ENCODE measurements at places on chromosomes 4 and X.

DNA sequence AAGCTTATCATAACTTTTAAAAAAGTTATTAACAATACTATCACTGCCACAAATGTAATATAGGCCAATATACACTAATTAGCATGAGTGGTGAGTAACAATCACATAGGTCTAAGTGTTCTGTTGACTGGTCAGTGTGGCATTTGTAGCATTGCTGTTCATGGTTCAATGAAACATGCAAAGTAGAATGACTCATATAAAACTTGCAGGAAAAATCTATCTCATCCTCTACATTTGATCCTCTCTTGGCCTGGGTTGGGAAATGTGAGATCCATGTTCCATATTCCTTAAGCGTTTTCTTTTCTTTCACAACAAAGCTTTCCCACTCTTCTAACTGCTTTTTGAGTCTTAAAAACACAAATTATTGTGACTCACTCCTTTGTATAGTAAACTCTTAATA lies 1418.7 kb downstream of the FSTL5 start:
- no peak for DNase-seq

DNA sequence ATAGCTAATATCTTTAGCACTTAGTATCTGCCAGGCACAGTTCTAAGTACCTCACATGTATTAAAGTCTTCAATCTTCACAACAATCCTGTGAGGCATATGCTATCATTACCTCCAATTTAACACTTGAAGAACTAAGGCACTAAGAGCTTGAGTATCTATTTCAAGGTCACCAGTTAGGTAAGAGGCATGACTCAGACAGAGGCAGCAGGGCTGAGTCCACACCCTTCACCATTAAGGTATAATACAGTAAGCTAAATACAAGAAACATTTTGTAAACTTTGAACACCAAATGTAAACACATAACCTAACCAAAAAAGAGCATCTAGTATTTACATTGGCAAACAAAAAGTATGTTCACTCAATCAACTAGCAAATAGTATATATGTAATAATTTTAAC lies 1410.9 kb downstream of the PCDH18 start:
- no peak for DNase-seq

DNA sequence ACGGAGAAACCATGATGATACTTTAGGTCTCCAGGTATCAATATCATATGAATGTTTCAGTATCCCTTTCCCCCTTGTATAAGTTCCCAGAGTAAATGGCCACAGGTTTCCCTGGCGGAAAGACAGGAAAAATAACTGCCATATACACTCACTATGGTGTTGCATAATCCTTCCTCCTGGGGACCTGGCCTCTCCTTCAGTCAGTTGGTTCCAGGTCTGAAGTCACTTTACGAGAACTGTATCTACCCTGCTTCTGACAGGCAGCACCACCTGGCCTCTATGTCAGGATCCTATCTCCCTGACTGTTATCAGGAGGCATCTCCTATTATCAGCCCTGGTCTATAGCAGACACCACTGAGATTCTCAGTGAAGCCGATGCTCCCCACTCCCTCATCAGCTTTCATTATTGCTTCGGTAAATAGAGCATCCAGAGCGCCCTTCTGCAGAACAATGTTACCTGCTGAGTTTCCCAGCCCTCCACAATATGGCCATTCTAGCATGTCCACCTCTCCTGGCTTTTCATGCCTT lies 22.6 kb downstream of the HAUS3 start:
- no peak for DNase-seq

GRCh38 chr4:98448908-98449307 lies 187.7 kb downstream of the RAP1GDS1 start:
- peak; percentile 12 for DNase-seq

- no peak for DNase-seq
Observed at GRCh38 chrX:97397371-97397770, 513.7 kb downstream of the RPA4 start.

GRCh38 chr4:73420615-73421014 lies 15.4 kb upstream of the AFP start:
- DNase-seq: no peak

DNA sequence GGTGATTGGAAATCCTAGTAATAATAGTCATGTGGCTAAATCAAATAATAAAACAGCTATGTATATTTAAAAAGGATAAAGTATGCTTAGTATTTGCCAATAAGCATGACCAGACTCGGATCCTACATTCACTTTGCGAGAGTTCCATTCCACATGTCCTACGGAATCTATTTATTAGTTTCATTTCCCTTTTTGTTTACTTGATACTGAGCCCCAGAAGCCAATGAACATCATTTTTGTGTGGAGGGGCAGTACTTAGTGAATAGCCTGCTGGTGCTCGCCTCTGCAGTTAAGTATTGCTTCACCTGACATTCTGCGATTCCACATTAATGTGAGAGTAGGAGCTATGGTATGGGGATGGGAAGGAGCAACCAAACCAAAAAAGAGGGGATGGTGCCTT lies 58.5 kb upstream of the NAP1L5 start:
- no peak for DNase-seq

DNA sequence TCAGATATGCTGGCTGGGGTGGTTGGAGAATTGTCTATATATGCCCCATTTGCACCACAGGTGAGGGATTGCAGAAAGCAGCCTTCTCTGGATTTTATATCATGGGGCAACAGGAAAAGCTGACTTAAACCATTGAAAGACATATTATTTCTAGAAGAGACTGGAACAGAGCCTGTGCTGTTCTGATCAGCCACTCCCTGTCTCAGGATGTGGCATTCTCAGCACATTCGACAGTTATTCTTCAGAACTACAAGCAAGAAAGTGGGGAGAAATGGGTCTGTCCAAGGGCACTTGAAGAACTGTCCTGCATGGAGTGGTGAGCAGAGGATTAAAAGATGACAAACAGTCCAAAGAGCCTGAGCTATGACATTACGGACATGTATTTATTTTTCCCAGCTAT lies 67.8 kb upstream of the EPHA5 start:
- DNase-seq: no peak

- no peak for DNase-seq
Observed at GRCh38 chr4:78923464-78924312, 15.6 kb downstream of the PAQR3 start.

DNA sequence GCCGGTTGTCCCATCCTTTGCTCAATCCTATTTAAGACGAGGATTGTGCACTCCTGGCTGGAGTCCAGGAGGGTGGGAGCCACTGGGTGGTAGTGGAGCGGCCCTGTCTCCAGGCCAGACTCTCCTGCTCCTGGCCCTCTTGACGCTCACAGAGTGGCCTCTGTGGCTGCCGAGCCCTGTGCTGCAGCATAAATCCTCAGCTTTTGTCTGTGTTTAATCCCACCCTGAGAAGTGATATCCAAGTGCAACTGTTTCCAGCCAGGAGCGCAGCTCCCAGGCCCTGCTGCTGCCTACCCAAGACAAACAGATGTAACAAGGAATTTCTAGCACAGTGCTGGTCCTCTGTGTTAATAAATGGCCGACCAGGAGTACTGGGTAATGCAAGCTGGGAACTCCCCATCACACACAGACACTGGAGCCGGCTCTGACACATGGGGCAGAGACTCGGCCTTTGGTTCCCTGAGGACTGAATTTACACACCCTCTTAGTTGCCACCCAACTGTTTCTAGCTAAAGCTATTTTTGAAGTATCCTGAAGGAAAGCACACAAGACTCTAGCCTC lies 85.3 kb downstream of the GATB start:
- DNase-seq: peak; percentile 12

DNA sequence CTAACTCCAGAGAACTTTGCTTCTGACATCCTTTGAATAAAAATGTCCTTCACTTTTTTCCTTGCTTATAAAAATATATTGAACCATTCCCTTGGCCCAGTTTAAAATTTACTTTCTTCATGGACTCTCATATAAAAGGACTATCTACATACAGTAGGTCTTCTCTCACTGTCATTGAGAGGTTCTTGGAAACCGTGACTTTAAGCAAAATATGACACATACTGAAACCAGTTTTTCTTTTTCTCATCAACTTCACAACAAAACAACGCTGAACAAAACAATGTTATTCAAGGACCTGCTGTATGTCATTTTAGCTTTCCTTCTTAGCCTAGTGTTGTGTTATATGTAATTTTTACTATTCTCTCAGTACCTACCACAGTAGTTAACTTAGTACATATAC lies 496.8 kb downstream of the CENPC start:
- DNase-seq: no peak

- DNase-seq: no peak
Observed at GRCh38 chr4:845233-845835, 19.4 kb upstream of the CPLX1 start.

GRCh38 chr4:114296126-114296525 lies 302.5 kb upstream of the UGT8 start:
- DNase-seq: no peak

GRCh38 chrX:102835504-102836146 lies 101.4 kb upstream of the RAB40AL start:
- no peak for DNase-seq

DNA sequence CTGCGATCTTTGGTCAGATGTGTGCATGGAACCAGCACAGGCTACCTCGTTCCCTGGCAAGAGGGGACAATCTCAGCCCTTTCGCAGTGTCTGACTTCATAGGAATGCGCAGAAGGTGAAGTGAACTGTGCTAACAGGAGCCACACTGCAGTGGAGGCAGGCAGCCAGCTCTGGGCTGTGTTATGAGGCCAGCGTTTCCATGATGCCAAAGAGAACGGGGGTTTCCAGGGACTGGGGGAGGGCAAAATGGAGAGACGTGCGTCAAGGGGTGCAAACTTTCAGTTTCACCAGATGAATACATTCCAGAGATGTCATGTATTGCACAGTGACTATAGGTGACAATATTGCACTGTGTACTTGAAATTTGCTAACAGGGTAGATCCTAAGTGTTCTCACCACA lies 30.4 kb downstream of the CLDN34 start:
- DNase-seq: no peak

GRCh38 chr4:189294574-189294973 lies 646.1 kb upstream of the FRG1 start:
- DNase-seq: no peak

DNA sequence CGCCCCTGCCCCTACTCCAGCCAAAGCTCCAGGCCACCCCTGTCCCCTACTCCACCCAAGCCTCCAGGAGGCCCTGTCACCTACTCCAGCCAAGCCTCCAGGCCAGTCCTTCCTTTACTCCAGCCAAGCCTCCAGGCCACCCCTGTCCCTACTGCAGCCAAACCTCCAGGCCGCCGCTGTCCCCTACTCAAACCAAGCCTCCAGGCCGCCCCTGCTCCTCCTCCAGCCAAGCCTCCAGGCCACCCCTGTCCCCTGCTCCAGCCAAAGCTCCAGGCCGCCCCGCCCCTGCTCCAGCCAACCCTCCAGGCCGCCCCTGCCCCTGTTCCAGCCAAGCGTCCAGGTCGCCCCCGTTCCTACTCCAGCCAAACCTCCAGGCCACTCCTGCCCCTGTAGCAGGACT lies 5.1 kb upstream of the ASMT start:
- DNase-seq: no peak

- peak; percentile 11 for DNase-seq
Observed at GRCh38 chr4:175776217-175776616, 35.8 kb downstream of the GPM6A start.

DNA sequence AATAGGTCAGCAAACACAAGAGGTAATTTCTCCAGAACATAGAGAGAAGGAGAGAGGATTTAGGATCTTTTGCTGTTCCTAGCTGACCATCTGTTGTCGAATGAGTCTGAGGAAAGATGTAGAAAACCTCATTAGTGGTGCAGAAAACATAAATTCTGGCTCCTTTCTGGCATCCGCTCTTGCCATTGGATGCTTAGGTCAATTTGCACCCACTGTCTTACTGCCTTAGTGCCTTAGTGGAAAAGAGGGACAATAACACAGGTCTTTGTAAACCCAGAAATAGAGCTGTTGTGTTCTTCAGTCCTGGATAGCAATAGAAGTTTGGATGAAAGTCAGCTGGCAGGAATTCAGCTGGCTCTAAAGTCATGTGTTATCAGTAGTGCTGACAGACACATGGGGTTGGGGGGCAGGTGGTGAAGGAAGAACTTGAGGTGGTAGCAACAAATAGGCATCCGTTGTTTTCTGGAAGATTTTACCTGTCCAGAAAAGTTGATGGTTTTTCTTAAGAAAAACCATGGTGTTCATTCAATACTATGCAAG lies 78.2 kb downstream of the GLRA2 start:
- DNase-seq: peak; percentile 74

GRCh38 chrX:29299684-29300083 lies 712.4 kb downstream of the IL1RAPL1 start:
- DNase-seq: no peak

DNA sequence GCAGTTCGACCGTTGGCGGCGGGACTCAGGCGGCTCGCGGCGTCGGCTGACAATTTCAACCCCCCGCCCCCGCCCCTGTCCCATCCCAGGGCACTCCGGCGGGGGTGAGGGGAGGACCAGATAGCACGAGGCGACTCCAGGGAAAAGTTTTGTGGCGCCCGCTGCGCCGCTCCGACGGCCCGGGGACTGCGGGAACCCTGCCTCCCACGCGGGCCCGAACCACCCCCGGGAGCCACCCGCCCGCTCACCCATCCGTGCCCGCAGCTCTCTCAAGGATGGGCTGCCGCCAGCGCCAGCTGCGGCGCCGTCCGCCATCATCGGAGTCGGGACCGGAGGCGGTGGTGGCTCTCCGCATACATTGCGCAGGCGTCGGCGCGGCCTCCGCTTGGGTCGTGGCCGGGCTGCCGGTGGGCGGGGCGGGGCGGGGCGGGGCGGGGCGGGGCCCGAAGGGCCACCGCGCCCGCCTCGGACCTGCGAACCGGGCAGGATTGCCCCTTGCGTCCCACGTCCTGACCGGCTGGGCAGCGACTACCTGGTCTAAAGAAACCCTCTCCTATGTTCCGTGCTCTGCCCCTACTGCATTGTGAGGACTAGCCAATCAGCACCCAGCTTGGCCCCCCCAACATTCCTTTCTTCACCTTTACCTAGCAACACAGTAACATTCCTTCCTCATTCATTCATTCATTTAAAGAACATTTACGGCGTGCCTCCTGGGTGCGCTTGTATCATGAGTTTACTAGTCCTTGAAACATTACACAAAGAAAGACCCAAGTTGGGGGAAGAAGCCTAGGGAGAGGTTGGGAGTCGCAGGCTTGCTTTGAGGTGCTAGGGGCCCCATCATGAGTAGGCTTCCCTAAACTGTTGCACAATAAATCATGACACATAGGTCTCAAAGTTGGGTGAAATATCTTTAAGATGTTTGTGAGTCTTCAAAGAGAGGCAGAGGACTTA lies at the start of gene MAP7D3:
Gene MAP7D3, minus strand, starts transcription at position 360 of the 951 bp plus-strand sequence. Its CDS starts 42 bp downstream, at position 318.
- DNase-seq: peak; percentile 66

GRCh38 chr4:26647523-26648224 lies 63.8 kb downstream of the TBC1D19 start:
- no peak for DNase-seq

GRCh38 chr4:158020176-158020575 lies 152.6 kb downstream of the GASK1B start:
- DNase-seq: peak; percentile 49

- no peak for DNase-seq
Observed at GRCh38 chrX:30212172-30212571, 3.2 kb upstream of the MAGEB2 start.

All from lung (tissue), 17 donors.